Upper lobe of right lung (tissue), 1 donor: ENCODE measurements at places on chromosomes 2 and 18. TPM values are rescaled to one million over a fixed set of nuclear protein-coding genes. Genes with fewer than 3 reads are reported as not detected.

DNA sequence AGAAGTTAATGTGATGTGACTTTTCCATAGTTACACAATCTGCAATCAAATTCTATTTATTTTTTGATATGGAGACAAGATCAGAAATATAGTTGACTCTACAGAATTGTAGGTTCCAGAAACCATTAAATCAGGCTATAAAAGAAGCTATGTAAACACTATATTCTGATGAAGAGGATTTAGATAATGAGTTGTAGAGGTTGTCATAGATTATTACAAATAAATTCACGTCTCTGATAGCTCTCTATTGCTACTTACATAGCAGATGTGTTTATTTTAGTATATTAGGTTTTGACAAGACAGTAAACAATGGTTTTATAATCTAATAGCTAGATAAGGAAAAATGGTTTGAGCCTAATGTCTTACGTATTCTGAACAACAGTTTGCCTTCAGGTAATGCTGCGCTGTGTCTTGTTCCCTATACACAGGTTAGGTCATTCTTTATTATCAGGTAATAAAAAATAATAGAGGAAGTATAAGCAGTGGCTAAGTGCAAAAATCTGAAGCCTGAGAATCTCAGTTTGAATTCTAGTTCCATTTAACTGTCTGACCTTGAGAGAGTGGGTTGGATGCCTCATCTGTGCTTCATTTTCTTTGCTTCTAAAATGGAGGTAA, 93.4 kb downstream of the PPP1R1C start:
- DNase-seq, result no peak

- no peak for DNase-seq
These were observed 20.4 kb downstream of the TMEM182 start for GRCh38 chr2:102782187-102782586.

DNA sequence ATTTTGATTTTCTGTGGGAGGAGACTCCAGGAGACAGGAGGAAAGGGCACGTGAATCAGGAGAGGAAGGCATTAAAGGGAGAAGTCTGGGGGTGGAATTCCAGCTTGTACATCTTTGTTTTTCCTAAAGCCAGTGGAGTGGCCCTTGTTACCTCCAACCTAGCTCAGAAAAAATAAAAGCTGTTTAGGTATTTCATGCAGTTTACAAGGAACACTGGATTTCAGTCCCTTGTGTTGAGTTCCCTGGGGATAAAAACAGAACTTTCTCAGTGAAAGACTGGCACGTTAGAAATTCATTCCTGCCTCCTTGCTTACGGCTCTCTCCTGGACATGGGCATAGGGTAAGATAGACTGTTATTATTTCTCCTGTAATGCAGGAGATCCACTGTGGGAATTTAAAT, 170.2 kb downstream of the ZEB2 start:
- no peak for DNase-seq

- no peak for DNase-seq
These were observed 30.2 kb downstream of the PRKCE start for GRCh38 chr2:45681675-45682074.

- DNase-seq, result no peak
These were observed 44.6 kb upstream of the GCG start for GRCh38 chr2:162196638-162197037.

- DNase-seq, result no peak
These were observed 552.1 kb downstream of the XIRP2 start for GRCh38 chr2:167440382-167440781.

DNA sequence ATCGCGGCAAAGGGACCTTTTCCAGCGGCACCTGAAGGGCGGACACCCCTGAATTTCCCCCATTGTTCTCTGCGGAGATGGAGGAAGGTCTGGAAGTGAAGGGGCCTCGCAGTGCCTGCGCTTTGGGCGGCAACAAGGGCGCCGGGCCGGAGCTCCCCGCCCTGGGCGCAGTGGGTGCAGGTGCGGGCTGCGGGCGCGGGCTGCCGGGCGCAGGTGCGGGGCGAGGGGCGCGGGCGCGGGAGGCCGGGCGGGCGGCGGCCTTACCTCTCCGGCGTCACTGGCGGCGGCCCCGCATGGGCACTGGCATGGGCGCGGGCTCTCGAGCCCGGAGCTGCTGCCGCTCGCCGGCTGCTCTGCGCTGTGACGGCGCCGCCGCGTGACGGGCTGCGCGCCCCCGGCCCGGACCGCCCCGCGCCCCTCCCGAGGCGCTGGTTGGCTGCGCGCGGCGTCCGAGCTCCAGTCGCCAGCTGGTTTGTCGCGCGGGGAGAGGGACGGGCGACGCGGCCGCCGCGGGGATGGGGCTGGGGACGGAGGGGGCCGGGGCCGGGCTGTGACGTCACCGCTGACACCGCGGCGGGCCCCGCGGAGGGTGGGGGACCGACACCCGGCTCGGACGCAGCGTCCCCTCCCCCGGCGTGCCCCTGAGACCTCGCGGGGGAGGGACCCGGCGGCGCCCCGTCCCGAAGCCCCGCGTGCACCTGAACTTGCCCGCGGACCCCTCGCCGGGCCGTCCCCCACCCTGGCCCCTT, at the start of gene KIF1A:
Gene KIF1A, minus strand, starts transcription at position 362 of the 749 bp plus-strand sequence. CDS start 22,467 bp downstream, outside the sequence.
- DNase-seq, result no peak

- no peak for DNase-seq
These were observed 96.8 kb downstream of the STPG4 start for GRCh38 chr2:47058003-47058931.

DNA sequence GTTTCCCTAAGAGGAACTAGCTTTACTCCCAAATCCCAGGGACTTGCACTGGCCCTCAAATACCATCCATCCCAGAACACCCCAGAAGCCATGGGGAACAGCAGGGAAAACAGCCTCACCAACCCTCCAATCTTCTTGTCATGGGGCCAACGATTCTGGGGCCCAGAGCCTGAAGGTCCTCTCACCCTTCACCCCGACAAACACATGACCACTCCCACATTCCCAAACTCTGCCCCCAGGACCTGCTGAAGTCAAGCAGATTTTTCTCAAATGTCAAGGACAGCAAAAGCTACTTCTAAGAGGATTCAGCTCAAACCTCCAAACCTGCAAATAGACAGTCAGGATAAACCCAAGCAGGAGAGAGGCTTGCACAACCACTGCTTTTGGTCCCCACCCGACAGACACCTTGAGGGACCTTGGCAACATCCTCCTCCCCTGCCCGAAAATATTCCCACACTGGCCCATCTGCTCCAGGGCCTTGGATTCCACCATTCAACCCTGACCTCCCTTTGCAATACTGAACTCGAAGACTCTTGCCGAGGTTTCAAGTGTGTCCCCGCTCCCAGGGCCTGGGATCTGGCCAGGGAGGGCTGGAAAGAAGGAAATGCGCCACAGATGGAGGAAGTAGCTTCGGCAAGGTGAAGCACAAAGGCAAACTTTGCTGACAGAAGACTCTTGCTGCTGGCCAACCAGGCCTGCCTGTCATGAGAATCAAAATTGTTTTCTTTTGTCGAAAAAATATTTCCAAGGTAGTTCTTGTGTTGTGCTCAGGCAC, 143.3 kb downstream of the ZFP36L2 start:
- no peak for DNase-seq

DNA sequence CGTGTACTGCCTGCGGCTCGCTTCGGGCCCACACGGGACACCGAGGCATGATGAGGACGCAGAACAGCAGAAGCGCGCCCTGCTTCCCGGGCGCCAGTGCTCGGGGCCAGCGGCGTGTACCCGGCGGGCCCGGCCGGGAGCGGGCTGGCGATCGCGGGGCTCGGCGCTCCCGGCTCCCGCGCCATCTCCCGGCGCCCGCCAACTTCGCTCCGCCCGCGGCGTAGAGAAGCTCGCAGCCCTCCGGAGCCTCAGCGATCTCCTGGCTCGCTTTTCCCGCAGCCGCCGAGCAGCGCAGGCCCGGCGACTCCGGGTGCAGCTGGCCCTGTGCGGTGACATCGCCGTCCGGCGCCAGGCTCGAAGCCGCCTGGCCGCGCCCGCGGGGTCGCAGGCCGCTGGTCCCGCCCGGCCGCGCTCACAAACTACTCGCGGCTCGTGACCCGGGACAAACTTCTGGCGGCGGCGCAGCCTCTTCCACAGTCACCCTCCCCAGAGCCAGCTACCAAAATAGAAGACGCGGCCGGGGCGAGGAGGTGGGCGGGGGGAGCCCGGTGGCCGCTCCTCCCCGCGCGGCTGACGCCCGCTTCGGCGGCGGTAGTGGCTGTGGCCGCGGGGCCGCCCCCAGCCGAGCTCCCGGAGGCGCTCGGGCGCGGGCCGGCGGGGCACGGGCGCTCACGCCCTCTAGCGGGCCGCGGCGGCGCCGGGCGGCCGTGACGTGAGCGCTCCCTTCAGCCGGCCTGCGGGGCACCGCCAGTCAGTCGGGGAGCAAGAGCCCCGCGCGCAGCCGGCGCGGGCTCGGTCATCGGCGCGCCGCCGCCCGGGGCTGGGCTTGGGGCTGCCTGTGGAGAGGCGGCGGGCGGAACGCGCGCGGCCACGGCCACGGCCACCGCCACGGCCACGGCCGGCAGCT, at the start of gene PTPRM:
Gene PTPRM, plus strand, starts transcription at position 750 of the 907 bp plus-strand sequence. CDS start 503 bp downstream, outside the sequence.
- peak; percentile 94 for DNase-seq

- no peak for DNase-seq
These were observed 27.5 kb upstream of the DSG3 start for GRCh38 chr18:31420032-31420431.

GRCh38 chr18:39701055-39701783, 2135.6 kb upstream of the CELF4 start:
- DNase-seq, result no peak

DNA sequence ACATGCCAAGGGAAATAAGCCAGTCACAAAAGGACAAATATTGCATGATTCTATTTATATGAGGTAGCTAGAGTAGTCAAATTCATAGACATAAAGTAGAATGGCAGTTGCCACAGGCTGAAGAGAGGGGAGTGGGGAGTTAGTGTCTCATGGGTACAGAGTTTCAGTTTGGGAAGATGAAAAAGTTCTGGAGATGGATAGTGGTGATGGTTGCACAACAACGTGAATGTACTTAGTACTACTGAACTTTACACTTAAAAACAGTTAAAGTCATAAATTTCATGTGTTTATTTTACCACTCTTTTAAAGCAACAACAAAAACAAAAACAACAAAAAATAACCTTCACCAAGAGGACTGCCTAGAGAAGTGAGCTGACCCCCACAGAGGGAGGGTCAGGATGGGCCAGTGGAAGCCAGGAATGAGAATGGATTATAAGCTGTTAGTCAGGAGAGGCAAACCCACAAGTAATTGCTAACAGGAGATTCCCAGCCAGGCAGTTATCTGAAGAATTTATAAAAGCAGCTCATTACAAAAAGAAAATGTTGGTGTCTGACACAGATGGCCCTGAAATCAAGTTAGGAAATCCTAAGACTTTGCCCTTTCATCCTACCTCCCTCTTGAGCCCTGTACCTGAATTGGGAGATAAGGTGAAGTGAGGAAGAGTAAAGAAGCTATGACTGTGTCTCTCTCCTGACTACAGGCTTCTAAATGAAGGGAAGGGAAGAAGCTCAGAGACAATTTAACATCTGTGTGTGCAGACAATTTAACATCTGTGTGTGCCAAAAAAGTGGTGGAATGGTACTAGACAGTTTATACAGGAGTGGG, 263.4 kb downstream of the PDE11A start:
- no peak for DNase-seq

DNA sequence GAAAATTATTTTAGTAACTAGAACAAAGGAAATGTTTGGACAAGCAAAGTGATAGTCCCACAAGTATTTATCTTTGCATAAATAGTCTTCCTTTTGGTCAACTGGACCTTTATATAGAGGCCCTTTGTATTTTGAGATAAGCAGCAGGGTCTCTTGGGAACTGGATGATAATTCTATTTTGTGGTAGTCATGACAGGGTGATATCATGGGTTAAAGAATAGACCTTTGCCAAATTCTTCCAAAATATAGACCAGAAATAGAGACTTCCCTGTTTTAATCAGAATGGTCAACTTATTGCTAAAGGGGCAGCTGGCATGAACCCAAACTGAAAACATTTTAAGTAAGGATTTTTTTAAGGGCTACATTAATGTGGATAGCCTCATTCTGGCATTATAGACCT, 10.5 kb downstream of the PLEK start:
- DNase-seq, result no peak

DNA sequence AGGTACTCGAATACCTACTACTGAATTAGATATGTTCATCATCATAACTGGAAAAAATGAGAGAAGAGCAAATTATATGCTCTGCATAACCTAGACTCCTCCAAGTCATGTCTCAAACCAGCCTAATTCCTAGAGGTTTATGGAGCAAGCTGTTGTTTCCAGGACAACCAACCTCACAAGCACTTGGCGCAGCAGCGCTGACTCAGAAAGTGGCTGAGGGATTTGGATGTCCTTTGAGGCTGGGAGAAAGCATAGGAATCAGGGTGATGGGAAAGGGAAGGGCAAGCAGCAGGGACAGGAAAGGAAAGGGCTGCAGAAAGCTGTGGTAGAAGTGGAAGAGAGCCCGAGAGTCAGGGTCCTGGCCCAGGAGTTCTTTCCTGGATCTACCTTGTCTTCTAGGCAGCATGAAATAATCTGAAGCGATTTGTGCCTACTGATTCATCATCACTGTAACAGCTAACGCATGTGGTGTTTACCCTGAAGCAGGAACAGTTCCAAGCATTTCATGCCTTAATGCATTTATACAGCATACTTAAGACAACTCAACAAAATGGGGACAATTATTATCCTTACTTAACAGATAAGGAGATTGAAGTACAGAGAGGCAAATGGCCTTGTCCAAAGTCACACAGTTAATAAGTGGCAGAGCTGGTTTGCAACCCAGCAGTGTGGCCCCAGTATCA, 3.7 kb downstream of the PLEK start:
- no peak for DNase-seq

- no peak for DNase-seq
These were observed 1038.6 kb downstream of the SOCS6 start for GRCh38 chr18:71327441-71327840.

- no peak for DNase-seq
These were observed 33.3 kb downstream of the DOCK10 start for GRCh38 chr2:225008935-225009334.

DNA sequence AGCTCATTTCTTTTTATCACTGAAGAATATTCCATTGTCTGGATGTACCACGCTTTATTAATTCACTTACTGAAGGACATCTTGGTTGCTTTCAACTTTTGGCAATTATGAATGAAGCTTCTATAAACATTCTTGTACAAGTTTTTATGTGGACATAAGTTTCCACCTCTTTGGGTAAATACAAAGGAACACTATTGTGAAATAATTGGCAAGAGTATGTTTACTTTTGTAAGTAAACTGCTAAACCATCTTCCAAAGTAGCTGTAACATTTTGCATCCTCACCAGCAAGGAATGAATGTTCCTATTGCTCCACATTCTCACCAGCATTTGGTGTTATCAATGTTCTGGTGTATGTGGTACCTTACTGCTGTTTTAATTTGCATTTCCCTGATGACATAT, 15.8 kb upstream of the VWC2L start:
- DNase-seq, result no peak

DNA sequence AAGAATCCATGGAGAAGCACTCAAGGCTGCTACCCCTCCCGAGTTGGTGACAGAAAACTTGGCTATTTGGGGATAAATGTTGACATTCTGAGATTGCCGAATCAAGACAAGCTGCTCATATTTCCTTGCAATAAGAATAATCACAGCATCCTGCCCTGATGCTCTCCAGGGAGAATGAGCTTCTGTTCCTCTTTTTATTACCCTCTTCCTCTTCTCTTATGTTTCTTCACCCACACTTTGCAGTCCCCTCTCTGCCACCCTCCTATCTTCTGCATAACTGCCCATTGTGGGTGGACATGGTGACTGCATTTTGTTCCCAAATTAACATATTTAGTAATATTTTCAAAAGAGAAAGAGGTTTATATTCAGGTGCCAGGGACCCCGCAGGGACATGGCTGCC, 11.9 kb upstream of the MSGN1 start:
- DNase-seq, result no peak

- peak; percentile 64 for DNase-seq
These were observed 97.6 kb downstream of the NDUFA10 start for GRCh38 chr2:239927424-239927981.

Gene GDF7
- total RNA-seq, result 0.72 TPM

Gene TRIM43
- total RNA-seq, result not detected

Gene CD207
- 3.6 TPM for total RNA-seq

Gene LYPD1
- 1.2 TPM for total RNA-seq

Gene SALL3
- total RNA-seq, result not detected
